ENCODE measurements at places on chromosomes 1 and 21. TPM values are rescaled to one million over a fixed set of nuclear protein-coding genes. Genes with fewer than 3 reads are reported as not detected.

CYP4A22 gene
- total RNA-seq = not detected

CTSS gene
- total RNA-seq = 4.7 TPM

SPAG17 gene
- 0.32 TPM for total RNA-seq

G0S2 gene
- 4.8 TPM for total RNA-seq

GRHL3 gene
- total RNA-seq = not detected

BGLAP gene
- not detected for total RNA-seq

EIF2D gene
- total RNA-seq = 47.9 TPM

GABRD gene
- total RNA-seq = not detected

PLD5 gene
- total RNA-seq = not detected

HRNR gene
- not detected for total RNA-seq

TFF3 gene
- total RNA-seq = not detected

Measured in fibroblast of villous mesenchyme (primary cell).